Stimulated activated CD4-positive, alpha-beta T cell treated with anti-CD3 and anti-CD28 coated beads, Interleukin-15, amount 100 ng/mL, for 24 hours (primary cell): ENCODE measurements at places on chromosomes 11 and 22.

DNA sequence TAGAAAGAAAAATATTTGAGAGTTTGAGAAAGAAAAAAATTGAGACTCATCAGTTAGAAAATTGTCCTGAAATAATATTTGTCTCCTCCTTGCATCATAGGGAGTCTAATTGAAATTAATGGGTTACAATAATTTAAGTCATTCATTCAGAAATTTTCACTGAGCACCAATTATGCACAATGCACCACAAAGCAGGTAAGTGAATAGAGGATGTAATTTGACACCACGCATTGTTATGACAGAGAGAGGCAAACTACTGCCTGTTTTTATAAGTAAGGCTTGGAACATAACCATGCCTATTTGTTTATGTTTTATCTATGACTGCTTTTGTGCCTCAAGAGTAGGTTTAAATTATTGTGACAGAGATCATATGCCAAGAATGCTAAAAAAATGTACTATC is 537.9 kb upstream of the FAT3 start:
- DNase-seq, result no peak

DNA sequence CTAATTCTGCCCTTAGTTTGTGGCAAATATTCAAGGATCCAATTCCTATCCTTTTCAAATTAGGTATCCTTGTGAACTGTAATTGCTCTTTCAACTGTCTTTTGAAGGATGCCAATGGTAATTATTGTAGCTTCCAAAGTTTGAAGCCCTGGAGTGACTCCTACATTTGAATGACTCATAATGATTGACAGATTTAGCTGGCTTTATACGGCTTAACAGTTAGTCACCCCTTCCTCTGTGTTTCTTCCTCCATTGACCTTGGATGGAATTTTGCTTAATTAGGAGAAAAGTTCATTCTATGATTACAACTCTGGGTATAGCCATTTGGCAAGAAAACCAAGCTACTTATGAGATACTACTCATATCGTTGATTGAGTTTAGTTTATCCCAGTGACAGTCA is 639.3 kb upstream of the KIRREL3 start:
- DNase-seq, result no peak

GRCh38 chr11:84163116-84163515 is 876.9 kb upstream of the CCDC90B start:
- no peak for DNase-seq

DNA sequence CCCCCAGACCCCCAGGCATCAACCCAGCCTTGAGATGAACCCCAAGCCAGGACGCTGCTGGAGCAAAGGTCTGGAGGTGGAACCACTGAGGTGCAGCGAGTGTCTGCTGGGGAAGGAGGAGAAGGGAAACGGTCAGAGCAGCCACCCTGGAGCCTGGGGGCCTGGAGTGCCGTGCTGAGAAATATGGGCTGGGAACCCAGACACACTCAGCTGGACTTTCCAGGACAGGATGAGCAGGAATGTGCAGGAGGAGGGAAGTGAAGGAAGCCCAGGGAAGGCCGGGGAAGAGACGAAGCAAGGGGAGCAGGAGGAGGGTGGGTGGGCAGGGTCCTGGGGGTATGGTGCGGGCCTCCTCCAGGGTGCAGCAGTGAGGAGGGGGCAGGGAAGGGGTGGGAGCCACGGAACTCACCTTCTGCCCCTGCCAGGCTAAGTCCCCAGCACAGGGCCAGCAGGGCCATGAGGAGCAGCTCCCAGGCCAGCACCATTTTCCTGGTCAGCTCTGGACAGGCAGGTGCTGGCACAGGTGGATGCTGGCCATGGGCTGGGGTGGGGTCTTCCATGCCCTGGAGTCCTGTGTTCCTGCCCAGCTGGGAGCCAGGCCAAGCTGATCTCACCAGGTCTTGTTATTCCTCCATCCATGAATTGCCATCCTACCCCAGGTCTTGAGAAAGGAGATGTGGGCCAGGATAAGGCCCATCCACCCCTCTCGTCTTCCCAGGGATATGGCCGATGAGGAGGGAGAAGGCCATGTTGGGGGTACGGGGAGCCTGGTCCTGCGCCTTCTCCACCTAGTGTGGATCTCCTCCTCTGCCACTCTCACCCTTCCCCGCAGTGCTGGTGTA is 40.0 kb downstream of the CSF2RB start:
- no peak for DNase-seq

- DNase-seq, result no peak
Measured at GRCh38 chr11:59262177-59262818, 49.6 kb upstream of the MPEG1 start.

GRCh38 chr11:70650075-70650909 is 252.0 kb downstream of the CTTN start:
- peak; percentile 56 for DNase-seq

DNA sequence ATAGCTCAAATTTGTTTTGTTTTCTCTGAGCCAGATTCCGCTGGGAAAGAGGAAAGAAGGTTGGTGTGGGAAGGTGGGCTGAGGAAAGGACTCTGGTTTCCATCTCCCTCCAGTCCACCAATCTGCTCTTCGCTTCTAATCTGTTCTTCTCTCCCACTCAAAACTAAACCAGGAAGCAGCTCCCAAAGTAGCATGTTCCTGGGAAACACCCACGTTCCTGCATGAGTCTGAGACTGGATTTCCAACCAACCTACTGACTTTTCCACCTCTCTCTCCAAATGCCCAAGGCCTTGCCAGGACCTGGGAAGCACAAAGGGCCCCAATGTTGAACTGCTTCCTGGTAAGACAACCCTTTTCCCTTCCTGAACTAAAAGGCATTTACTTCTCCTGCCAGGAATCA is 110.2 kb downstream of the WT1 start:
- no peak for DNase-seq

DNA sequence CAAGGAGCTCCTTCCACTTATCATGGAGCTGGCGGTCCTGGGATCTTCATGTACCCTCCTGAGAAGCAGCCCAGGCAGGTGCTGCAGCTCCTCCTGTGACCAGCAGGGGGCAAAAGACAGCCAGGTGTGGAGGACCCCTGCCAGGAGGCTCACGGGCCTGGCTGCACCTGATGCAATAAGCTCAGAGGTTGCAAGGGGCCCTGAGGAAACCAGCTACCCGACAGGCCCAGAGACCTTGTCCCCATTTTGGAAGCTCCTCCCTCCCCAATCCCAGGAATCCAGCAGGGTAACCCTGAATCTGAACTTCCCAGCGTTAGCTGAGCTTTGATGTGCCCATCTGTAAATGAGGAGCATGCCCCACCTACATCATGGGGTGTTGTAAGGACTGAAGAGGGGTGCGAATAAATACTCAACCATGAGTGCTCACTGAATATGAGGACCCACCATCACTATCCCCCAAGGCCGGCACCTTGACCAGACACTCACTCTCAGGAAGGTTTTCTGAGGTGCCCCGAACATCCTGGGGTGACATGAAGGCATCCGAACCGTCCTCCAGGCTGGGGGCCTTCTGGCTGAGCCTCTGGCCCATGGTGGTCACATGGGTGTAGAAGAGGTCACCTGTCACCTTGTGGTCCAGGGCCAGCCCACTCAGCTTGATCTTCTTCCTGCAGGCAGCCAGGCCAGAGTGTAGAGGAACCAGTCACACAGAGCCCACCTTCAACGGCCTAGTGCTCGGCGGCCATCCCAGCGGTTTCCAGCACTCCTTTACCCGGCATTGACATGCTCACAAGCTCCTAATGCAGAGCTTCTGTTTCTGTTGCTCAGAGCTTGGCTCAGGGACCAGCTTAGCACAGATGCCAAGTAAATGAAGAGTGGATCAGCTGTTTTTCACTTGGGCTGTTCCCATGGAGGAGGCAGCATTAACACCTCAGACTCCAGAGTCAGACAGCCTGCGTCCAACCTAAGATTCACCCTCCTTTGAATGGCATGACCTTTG is 21.7 kb downstream of the SLC43A1 start:
- peak; percentile 81 for DNase-seq

- DNase-seq, result no peak
Measured at GRCh38 chr11:88537613-88538012, 200.1 kb upstream of the CTSC start.

- no peak for DNase-seq
Measured at GRCh38 chr11:78170874-78171549, 17.4 kb downstream of the KCTD21 start.

- DNase-seq, result no peak
Measured at GRCh38 chr11:67057205-67057672, 592 bp downstream of the RHOD start.

- peak; percentile 41 for DNase-seq
Measured at GRCh38 chr11:6746086-6746618, 25.6 kb downstream of the OR2AG2 start.

DNA sequence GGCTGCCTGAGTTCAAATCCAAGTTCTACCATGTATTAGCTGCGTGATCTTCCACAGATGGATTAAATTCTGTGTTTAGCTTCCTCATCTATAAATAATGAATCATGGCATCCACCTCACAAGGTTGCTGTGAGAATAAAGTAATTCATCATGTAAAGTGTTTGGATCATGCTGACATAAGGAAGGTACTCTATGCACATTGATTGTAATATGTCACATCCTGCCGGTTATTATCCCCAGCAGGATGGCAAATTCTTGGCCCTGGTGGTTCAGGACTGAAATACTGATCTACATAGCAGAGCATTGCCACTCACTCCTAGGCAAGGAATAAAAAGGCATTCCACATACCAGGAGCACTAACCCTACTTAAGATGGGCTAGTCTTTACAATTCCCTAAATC is 40.8 kb downstream of the LGR4 start:
- DNase-seq, result no peak

DNA sequence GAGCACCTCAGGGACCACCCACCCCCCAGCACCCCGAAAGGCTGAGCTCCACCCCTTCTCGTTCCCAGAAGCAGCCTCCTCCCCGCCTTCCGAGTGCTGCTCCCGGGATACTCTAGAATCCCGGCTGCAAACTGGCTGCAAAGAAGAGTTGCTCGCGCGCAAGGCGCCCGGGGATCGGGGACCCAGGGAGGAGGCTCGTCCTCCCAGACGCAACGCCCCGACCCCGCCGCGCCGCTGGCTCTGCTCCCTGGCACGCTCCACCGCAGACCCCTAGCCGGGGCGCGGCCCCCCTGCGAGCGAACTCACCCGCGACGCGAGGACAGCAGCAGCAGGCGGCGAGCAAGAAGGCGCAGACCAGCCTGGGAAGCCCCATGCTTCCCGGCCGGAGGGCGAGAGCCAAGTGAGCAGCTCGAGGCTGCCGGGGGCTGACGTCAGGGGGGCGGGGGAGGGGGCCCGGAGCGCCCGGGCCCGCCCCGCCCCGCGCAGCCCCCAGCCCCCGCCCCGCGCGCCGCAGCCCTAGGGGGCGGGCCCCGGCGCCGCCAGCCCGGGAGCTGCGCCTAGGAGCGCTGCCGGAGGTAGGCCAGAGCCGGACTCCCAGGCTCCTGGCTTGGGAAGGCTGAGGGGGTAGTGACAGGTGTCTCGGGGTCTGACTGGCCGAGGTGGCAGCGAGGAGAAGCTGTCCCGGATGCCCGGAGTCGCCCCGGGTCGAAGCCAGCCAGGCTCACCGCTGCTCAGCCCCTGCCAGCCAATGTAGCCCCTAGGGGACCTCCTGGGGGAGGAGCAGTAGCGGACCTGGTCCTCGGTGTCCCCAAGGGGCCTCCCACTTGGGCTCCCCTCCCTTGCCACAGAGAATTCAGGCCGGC is at the start of gene MCAM:
Gene MCAM, minus strand, starts transcription at position 402 of the 863 bp plus-strand sequence. Its CDS starts 29 bp downstream, at position 373.
- no peak for DNase-seq

- DNase-seq, result no peak
Measured at GRCh38 chr11:39462506-39462905, 1996.9 kb downstream of the LRRC4C start.

DNA sequence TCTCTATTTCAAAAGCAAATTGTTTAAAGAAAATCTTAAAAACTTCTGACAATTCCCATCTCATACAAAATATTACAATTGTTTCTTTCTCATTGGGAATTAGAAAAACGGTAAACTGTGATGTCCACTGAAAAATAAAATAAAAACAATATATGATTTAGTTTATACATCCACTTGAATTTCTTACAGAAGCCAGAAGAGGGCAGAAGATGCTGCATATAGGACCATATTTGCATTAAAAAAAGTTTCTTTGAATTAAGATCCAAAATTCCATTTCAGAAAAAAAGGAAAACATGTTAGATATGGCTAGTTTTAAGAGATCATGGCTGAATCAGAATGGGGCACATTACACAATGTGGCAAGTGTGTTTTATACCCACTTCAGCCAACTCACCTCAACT is 39.3 kb upstream of the LRRC4C start:
- DNase-seq, result no peak

- no peak for DNase-seq
Measured at GRCh38 chr11:96151501-96151900, 191.5 kb downstream of the MAML2 start.

DNA sequence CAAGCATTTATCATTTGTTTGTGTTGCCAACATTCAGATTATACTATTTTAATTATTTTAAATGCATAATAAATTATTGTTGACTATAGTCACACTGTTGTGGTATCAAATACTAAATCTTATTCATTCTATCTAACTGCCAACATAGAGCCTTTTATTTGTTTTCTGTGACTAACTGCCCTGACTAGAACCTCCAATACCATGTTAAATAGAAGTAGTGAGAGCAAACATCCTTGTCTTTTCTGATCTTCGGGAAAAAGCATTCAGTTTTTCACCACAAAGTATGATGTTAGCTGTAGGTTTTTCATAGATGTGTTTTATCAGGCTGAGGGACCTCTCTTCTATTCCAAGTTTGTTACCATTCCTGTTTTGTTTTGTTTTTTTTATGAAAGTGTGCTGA is 15.2 kb downstream of the TRIM34 start:
- DNase-seq, result no peak

DNA sequence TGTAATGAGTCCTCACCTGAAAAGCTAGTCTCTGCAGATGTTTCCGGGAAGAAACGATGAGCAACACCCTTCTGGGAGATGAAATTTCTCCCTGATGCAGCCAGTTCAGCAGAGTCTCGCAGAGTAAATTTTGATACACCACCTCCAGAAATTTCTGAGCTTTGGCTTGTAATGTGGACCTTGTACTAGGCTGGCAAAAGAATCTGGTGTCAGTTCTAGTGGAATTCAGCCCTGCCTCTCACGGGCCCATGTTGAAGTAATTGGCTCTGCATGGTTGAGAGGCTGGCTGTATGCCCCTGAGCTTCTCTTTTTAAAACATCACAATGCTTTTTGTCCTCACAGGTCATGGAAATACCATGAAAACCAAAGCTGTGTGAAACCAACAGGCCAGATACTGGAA is at the start of gene GLYAT:
Gene GLYAT, minus strand, starts transcription at position 125 of the 400 bp plus-strand sequence. CDS start 7,447 bp downstream, outside the sequence.
- no peak for DNase-seq

- no peak for DNase-seq
Measured at GRCh38 chr11:114775875-114776621, 97.7 kb downstream of the NXPE2 start.

DNA sequence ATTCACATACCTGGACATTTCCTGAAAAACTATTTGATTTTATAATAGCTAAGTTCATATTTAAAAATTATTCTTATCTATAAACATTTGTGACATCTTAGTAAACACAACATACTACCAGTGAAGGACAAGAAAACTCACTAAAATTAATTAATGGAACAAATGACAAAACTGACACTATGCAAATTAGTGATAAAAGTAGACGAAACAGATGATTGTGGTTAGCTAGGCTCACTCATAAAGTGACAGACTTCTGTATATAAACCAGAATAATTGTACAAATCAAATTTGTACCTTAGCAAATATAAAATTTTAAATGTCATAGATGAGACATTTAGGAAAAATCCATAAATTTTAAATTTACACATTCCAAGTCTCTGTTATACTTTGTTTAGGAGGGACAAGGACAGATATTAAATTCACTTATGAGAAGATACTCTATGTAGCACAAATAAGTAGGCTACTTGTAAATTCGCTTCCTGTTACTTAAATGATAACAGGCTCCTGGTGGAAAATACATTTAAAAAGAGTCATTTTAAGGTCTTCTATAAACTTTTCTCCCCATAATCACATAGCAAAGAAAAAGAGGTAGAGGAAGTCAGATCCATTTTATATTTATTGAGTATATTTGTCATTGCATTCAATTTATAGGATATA is 81.2 kb downstream of the KIF18A start:
- no peak for DNase-seq
